ENCODE measurements at places on chromosomes 5 and 9.

DNA sequence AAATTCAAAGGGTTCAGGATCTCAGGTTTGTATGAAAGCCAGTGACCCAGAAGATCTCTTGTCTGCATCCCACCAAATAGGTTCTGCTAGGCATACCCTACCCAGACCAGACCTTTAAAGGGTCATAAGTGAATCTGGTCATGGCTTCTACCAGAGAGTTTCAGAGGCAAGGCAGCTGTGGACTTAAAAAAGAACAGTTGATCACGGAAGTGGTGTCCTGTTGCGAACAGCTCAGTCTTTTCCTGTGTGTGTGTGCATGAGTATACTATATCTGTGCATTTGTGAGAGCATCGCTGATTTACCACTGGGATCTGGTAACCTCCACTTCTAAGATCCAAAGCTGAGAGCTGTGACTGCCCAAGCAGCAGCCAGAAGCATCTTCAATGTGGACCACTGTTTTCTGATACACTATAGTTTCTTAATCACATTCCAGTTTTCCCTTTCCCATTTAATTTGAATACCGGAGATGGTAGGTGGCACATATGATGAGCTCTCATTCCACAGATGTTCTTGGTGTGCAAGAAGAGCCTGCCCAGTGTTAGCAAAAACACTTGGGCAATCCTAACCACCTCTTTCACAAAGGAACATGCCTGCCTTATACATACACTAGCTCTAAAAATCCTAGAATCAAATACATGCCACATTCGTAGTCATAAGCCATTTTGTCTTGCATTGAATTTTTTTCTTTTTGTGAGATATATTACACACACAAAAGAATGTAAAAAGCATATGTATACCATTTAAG lies 36.2 kb upstream of the OR2S2 start:
- no peak for ATAC-seq

DNA sequence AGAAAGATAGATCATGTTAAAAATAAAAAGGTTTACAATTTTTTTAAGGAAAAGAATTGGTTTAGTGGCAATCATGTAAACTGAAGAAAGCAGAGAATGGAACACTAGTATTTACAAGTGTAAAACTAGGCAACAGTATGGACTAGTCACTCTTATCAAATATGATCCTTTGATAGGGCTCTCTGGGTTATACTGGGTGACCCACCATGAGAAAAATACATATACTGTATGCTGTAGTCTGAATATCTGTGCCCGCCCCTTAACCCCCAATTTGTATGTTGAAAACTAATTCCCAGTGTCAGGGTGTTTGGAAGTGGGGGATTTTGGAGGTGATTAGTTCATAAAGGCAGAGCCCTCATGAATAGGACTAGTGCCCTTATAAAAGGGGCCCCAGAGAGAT lies 236.8 kb upstream of the TARS1 start:
- ATAC-seq: no peak

DNA sequence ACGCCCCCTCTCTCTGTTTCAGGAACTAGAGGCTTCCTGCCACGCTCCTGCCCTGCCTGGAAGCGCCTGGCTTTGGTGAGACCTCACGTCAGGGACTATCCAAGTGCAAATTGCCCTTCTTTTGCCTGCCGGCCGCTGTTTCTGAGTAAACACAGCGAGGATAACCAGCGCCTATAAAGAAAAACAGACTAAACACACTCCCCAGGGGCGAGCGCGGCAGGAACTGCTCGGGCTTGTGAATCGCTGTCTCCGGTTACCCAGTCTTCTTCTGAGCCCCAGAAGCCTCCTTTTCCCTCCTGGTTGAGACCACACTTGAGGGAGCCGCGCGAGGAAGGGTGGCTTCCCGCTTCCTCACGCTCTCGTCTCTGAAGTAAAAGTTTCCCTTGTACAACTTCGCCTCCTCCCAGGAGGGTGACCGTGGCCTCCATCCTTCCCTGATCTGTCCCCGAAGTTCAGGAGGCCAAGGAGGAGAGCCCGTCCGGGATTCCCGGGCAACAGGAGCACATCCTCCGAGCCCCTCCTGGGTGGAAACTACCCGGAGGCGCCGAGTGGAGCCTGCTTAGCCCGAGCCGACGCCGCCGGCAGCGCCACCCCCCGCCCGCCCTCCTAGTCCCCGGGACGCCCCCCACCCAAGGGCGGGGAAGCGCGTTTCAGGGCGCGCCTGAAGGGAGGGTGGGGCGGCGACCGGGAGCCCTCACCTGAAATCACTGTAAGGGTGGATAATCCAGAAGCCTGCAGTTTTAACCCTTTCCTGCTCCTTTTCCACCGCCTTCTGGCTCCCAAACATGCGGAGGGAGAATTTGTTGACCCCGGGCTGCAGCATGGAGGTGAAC lies 993 bp downstream of the HCN1 start:
- peak; percentile 38 for ATAC-seq

DNA sequence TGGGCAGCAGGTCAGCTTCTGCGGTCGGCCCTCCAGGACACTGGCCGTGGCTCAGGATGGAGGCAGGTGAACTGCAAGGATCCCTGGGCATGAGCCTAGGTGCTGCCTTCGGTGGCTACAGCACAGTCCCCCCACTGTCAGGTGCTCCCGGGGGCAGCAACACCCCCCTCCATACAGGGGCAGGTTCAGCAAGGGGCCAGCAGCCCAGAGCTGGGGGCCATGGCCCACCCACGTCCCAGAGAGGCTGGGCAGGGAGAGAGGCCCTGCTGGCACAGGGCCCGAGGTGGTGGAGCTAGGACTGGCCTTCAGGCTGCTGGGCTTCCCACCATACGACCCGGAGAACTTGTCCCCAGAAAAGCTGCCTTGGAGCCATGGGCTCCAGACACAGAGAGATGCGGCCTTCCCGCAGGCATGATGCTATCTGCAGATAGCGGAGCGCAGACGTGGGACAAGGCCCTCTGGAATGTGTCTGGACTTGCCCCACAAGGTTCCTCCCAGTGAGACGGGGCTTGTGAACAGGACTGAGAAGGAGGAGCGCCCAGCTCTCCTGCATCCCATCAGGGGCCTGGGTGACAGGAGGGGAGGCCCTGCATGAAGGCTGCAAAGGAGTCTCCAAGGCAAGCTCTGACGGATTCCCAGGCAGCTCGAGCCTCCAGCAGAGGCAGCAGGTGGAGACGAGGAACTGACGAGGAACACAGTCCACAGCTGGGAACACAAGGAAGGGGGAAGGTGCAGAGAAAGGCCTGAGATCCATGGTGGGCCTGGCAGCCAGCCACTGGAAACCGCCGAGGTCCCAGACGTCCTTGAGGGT lies 111.1 kb downstream of the VAV2 start:
- ATAC-seq: peak; percentile 41

DNA sequence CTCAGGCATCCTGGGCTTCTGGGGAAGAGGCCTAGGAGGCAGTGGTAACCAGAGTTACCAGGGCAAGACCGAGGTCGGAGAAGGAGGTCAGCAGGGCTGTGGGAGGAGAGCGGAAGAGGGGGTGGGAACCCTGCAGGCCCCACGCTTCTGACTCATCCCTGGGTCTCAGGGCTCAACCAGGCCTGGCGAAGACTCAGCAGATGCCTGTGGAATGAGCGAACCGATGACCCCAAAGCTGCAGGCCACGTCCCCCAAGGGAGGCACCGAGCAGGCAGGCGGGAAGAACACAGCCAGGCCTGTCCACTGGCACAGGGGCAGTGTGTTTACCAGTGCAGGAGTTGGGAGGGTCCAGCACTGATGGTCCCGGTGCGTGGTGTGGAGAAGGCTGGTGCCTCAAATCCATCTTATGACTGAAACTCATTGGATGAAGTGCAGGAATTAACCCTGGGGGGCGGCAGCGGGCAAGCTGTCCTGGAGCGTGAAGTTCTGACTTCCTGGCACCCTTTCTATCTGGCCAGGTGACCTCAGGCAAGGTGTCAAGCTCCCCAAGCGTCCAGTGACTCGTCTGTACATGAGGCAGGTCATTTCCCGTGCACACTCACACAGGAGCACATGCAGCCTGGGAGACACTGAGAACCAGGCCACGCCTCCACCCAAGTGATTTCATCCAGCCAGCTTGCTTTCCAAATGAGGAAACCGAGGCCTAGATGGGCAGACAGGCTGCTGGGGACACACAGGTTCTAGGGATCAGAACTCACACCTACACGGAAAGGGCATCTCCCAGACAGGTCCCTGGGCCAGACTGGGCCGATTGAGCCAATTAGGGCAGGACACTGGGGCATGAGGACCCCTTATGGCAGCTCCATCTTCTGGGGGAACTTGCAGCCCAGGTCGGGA lies 69.1 kb downstream of the ADAMTS2 start:
- peak; percentile 83 for ATAC-seq

- no peak for ATAC-seq
Observed at GRCh38 chr9:119357336-119358096, 11.7 kb downstream of the BRINP1 start.

- no peak for ATAC-seq
Observed at GRCh38 chr5:131379723-131380122, 115.9 kb downstream of the CDC42SE2 start.

- peak; percentile 70 for ATAC-seq
Observed at GRCh38 chr5:113166261-113166660, 189.7 kb downstream of the DCP2 start.

GRCh38 chr5:52896534-52897237 lies 92.5 kb upstream of the ITGA2 start:
- ATAC-seq: no peak

DNA sequence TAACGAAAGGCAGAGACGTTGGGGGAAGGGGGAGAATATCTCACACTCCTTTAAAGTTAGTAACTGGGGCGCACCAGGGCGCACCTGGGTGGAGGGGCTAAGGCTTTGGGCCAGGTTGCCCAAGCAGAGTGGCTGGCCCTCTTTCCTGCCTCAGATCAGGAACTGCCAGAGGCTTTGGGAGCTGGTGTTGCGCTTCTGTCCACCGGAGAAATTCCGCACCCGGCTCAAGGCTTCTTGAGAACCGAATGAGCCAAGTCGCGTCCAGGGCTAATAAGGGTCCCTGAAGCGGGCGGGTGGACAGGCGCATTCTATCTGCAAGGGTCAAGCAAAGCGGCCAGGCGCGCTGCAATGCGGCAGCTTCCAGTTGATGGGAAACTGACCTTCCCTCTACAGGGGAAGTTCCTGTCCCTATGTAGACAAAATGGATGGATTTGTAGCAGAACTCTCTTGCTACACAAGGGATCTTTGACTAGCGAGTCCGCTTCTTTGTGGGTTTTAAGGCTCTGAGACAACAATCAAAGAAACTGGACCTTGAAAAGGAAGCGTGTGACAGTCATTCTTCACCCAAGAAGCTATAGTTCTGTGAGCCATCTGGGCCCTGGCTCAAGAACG lies 5.5 kb downstream of the PAX5 start:
- no peak for ATAC-seq

DNA sequence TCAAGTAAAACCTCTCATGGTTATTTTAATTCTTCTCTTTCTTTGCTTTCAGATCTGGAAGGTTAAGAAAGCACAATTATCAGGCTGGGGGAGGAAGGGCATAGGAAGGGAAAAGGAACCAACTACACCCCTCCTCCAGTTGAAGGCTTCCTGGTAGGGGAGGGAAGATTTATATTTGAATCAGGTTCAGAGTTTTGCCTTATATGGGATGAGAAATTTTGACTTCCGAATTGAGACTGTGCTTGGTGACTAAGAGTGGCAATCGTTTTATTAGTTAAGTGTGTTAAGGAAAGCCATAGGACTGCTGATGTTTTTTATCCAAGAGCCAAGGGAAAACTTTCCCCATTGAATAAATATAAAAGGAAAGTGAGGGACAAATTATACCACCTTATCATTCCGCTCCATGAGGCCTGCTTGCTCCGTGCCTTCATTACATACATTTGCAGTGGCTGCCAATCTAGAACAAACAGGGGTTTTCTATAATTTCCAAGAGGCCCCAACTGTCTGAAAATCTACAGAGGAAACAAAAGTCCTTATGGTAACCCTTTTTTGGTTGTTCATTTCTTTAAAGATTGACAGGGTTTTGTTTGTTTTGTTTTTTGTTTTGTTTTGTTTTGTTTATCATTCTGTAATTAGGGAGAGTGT lies 115.7 kb upstream of the EPB41L4A start:
- ATAC-seq: no peak

DNA sequence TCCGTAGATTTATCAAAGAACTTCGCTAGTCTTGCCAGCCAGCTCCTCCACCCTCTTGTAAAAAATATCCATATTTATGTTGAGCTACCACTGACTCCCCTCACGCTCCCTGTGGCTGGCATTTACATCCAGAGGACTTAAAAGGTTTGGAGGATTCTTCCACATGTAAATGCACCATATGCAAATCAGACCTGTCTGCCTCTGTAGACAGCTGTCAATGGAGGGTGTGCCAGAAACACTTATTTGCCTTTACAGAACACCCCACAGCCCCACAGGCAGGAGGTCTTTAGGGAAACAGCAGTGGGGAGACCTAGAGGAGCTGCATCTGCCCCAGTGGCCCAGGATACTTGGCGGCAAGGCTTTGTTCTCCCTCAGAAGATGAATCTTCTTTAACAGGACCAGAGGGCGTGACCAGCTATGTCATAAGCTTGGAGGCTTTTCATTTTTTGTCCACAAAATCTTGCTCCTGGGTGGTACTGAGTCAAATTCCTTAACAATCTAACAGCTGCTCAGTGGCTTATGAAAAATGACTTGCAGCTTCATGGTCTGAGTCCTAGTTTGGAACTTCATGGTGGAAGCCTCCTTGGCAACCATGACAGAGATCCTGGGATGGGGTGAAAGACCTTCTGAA lies 535.8 kb downstream of the EBF1 start:
- peak; percentile 88 for ATAC-seq

DNA sequence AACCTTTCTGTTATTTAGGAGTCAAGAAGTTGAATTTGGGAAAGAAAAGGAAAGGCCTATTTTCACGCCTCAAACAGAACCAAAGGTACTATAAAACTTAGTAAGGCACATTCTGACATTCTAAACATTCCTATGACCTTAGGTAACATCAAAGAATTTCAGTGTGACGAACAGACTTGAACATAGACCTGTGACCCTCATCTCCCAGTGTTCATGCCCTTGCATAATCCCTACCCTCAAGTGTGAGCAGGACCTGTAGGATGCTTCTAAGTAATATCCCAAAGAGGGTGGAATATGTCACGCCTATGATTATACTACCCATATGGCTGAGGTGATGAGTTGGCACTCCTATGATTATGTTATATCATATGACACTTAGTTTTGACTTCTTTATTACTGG lies 540.9 kb downstream of the KIF4B start:
- no peak for ATAC-seq

DNA sequence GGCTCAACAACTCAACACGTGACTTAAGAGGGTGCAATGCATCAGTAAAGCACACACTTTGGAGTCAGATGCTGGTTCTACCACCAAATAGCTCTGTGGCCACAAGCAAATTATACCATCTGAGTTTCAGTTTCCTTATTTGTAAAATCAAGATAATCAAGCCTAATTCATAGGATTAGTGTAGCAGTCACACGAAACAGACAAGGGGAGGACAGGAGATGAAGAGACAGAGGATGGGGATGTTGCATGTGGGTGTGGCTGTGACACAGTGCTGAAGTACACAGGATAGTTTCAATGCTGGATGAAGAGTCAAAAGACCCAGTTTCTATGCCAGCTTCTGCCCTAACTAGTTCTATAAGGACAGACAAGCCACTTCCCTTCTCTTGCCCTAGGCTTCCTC lies 60.2 kb downstream of the SPOCK1 start:
- ATAC-seq: no peak
